ENCODE measurements at places on chromosomes 5 and 9.

DNA sequence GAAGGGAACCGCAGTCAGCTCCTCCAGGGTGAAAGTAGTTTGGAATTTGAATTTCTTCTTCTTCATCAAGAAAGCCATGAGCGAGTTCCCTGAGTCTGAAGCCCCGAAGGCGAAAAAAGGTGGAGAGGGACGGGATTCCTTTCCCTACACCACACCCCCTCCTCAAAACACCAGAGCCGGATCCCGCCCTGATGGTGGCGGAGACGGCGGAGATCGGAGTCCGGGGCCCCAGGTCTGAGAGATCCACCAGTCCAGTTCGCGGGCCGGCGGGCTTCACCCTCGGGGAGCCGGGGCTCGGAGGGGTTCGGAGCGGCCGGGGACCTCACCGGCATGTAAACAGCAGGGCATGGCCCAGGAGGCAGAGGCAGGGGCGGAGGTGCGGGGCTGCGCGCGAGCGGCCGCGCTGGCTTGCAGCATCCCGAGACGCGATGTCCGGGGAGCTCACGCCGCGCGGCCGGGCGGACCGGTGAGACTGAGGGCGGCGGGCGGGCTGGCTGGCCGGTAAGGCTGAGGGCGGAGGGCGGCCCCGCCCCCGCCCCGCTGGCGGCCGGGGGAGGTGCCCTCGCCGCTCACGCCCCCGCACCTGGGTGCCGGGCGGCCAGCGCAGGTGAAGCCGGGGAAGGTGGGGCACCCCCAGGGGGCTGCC is 606 bp downstream of the EEIG1 start:
- no peaks in the 10 kb centered on the region for H3K36me3 ChIP-seq
- peaks cover 28% of the 10 kb centered on the region for H3K4me1 ChIP-seq

DNA sequence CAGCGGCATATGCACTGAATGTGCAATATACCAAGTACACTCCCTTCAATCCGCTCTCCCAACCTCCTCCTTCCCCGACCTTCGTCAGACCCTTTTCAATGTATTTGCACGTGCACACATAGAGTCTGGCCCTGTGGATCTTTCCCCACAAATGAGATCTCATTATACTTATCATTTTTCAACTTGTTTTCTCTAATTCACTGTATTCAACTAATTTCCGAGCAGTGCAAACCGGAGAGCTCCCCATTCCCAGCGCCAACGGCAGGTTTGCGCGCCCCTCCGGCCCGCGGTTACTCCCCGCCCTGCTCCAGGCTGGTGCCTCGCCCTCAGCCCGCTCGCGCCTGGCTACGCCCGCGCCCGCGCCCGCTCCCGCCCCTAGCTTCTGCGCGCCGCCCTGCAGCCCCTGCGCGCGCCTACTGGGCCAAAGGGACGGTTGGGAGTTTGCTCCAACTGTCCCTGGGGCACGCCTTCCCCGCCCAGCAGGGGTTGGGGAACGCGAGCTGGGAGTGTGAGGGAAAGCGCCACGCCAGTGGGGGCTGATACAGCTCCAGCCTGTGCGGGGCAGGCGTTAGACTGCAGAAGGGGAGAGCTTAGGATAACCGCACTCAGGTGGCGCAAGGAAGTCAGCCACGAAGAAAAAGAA is 3.3 kb upstream of the CDC20B start:
- H3K27ac ChIP-seq, result no peak overlapping the region
- no peaks in the 10 kb centered on the region for H3K27me3 ChIP-seq
- H3K36me3 ChIP-seq, result no peaks in the 10 kb centered on the region

DNA sequence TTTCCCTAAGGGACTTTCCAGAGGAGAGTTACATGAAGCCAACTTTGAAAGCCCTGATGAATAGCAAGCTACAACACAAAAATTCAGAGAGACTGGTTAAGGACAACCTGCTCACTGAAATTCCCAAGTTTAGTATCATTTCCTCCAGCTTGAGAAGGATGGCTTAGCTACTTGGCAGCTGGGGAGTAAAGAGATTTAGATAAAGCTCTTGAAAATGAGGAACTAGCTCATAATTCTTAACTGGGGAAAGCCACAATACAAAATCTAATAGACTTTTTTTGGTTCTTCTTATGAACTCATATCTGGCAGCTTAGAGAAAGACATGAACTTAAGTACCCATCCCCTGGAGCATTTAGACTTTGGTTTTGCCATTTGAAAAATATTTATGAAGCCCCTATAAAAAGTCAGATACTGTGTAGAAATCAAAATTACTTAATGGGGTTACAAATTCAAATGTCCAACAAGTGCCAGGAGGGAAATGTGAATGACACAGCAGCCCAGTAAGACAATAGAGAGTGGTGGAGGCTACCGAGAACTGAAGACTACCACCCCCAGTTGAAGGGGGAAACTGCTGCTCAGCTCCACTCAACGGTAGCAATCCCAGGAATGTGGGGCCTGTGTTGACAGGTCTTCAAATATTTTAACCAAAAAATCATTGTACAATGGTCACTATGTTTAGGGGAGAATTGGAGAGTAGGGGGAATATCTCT is 79.4 kb upstream of the ADRB2 start:
- DNase-seq, result no peak
- no peaks in the 10 kb centered on the region for H3K27me3 ChIP-seq
- no peak overlapping the region for H3K4me3 ChIP-seq
- H3K27ac ChIP-seq, result no peak overlapping the region
- H3K36me3 ChIP-seq, result no peaks in the 10 kb centered on the region

DNA sequence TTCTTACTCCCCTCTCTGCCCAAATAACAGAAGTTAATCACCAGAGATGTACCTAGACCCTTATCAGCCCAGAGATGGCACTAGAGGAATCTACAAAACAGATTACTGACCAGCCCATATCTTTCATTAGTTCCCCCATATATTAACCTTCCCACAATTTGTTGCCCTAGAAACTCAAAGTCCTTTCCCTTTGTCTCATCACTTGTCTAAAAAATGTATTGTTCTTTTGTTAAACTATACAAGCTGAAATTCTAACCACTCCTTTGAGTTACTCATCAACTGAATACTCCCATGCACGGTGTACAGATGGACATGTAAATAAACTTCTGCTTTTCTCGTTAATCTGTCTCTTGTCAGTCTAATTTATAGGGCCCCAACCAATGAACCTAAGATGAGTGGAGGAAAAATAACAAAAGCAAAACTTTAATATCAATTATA is 130.9 kb downstream of the CCDC192 start:
- H3K4me3 ChIP-seq, result no peak overlapping the region
- H3K27ac ChIP-seq, result no peak overlapping the region
- no peak for DNase-seq
- no peaks in the 10 kb centered on the region for H3K4me1 ChIP-seq
- no peaks in the 10 kb centered on the region for H3K36me3 ChIP-seq

- no peak overlapping the region for H3K27ac ChIP-seq
- H3K27me3 ChIP-seq, result no peaks in the 10 kb centered on the region
- H3K4me3 ChIP-seq, result no peak overlapping the region
- DNase-seq, result no peak
Observed at GRCh38 chr5:122202952-122203351, 73.6 kb downstream of the ZNF474 start.

- H3K36me3 ChIP-seq, result no peaks in the 10 kb centered on the region
- no peak overlapping the region for H3K4me3 ChIP-seq
- H3K4me1 ChIP-seq, result no peaks in the 10 kb centered on the region
- no peak for DNase-seq
Observed at GRCh38 chr9:71620746-71621145, 147.6 kb downstream of the CEMIP2 start.

GRCh38 chr9:20320921-20321320 is 301.4 kb downstream of the MLLT3 start:
- H3K27ac ChIP-seq, result no peak overlapping the region
- H3K27me3 ChIP-seq, result peaks cover 9% of the 10 kb centered on the region
- no peaks in the 10 kb centered on the region for H3K4me1 ChIP-seq
- DNase-seq, result no peak
- H3K4me3 ChIP-seq, result no peak overlapping the region

DNA sequence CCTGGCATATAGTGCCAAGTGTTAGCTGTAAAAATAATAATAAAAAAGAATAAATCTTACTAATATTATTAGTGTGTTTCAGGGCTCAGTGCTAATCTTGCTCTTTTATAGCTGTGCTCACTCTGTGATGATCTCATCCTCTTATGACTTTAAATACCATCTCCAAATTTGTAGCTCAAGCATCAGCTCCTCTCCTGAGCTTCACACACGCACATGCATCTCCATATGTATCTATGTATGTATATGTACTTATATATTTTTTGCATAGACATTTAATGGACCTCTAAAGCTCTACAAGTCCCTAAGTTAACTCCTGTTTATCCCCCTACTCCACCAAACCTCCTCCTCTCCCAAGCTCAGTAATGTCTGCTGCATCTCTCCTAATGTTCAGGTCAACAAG is 170.8 kb upstream of the NR3C1 start:
- no peaks in the 10 kb centered on the region for H3K4me1 ChIP-seq
- H3K27me3 ChIP-seq, result no peaks in the 10 kb centered on the region
- H3K27ac ChIP-seq, result no peak overlapping the region
- H3K4me3 ChIP-seq, result no peak overlapping the region

DNA sequence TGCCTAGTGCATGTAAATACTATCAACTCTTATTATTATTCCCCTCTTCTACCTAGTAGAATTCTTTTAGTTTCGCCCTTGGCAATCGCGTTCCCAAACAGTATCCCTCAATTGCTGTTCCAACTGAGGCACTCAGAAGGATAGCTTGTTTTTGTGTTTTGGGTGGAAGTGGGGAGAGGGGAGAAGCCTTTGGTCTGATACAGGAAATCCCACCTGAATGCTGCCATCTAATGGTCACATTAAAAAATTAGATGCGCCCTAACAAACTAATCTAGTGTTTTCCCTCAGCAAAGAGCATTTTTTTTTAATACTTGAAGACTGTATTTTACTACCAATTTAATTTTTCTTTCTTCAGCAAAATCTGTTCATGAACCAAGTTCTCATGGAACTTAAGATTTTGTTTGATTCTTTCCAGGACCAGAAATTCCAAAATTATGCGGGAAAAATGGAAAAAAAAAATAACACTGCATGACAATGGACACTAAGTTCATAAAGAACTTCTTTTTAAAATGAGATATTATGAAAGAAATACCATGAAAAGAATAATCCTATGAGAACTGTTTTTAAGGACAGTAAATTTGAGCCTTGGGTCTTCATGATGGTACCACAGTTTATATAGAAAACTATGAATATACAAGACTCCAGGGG is 22.2 kb upstream of the GLDC start:
- no peaks in the 10 kb centered on the region for H3K36me3 ChIP-seq
- no peak overlapping the region for H3K4me3 ChIP-seq
- H3K27ac ChIP-seq, result no peak overlapping the region
- H3K27me3 ChIP-seq, result no peaks in the 10 kb centered on the region
- no peaks in the 10 kb centered on the region for H3K4me1 ChIP-seq

GRCh38 chr5:89769975-89770374 is 639.6 kb downstream of the CETN3 start:
- no peaks in the 10 kb centered on the region for H3K4me1 ChIP-seq
- no peak overlapping the region for H3K27ac ChIP-seq
- no peaks in the 10 kb centered on the region for H3K36me3 ChIP-seq
- no peaks in the 10 kb centered on the region for H3K27me3 ChIP-seq
- no peak overlapping the region for H3K4me3 ChIP-seq
- DNase-seq, result peak; percentile 2

DNA sequence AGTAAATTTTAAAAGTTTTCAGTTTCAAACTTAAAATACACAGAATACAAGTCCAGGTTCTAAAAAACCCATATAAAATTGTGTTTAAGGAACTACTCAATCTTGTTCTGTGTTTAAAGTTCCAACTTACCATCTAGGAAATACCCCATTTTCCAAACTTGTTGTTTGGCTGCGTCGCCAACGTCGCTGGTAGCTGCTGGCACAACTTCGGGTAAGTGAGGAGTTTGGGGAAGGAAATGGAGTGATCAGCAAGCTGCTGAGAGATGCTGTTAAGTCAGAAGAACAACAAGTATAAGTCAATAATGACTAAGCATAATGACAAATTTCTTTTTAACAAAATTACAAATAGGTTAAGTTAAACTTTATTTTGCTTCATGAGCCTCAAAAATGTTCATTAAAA is 71.3 kb upstream of the RAPGEF6 start:
- no peak overlapping the region for H3K27ac ChIP-seq
- H3K27me3 ChIP-seq, result no peaks in the 10 kb centered on the region
- DNase-seq, result no peak
- no peak overlapping the region for H3K4me3 ChIP-seq

DNA sequence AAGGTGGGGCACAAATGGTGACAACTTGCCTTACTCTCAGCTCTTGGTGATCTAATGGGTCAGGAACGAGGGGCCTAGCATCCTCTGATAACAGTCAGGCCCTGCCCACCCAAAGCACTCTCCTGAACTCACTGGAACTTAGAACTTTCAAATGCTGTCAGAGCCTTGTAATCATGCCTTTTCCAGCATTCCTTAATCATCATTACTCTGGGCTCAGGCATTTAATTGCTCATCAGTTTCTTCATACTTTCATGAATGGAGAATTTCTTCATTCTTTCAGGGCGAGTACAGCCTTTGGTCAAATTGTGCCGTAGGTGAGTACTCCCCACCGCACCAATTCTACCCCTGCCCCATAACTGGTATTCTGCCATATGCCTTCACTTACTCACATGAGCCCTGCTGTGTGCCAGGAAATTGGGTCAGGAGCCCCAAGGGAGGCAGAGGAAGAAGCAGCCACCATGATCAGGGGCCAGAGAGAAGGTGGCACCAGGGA is 30.2 kb upstream of the DUSP1 start:
- peak overlapping the region; percentile 21 for H3K27ac ChIP-seq
- H3K4me3 ChIP-seq, result no peak overlapping the region
- no peaks in the 10 kb centered on the region for H3K27me3 ChIP-seq
- H3K4me1 ChIP-seq, result peaks cover 50% of the 10 kb centered on the region
- no peaks in the 10 kb centered on the region for H3K36me3 ChIP-seq

- H3K4me1 ChIP-seq, result peaks cover 4% of the 10 kb centered on the region
- DNase-seq, result no peak
- no peak overlapping the region for H3K4me3 ChIP-seq
- H3K36me3 ChIP-seq, result no peaks in the 10 kb centered on the region
- H3K27me3 ChIP-seq, result no peaks in the 10 kb centered on the region
Observed at GRCh38 chr9:35914301-35914807, 5.1 kb downstream of the SPAAR start.

DNA sequence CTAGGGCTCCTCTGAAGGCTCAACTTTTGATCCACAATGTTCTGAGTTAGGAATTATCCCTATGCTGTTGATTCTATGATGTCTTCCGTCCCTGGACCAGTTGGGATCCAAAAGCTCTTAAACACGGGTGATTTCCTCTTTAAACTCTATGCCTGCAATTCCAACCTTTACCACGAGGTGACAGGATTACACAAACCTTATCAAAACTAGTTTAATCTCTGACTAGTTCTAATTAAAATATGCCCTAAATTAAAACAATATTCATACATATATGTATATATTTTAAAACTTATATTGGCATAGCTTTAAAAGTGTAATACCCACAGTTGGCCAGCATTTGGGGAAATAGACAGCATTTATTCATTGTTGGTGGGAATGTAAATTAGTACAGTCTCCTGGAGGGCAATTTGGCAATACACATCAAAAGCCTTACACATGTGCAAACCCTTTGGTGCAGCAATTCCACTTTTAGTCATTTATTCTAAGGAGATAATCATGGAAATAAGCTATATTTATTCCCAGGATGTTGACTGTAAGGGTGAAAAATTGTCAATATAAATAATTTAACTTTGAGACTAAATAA is 51.6 kb upstream of the PHYKPL start:
- peaks cover 4% of the 10 kb centered on the region for H3K27me3 ChIP-seq
- H3K4me1 ChIP-seq, result peaks cover 4% of the 10 kb centered on the region
- no peak overlapping the region for H3K27ac ChIP-seq
- H3K4me3 ChIP-seq, result no peak overlapping the region
- no peaks in the 10 kb centered on the region for H3K36me3 ChIP-seq

- DNase-seq, result no peak
- no peak overlapping the region for H3K4me3 ChIP-seq
- no peak overlapping the region for H3K27ac ChIP-seq
- H3K36me3 ChIP-seq, result no peaks in the 10 kb centered on the region
Observed at GRCh38 chr9:81601639-81602623, 87.4 kb downstream of the TLE1 start.
